ENCODE measurements at places on chromosomes 16 and 17.

GRCh38 chr17:17750881-17751280 lies 69.6 kb downstream of the RAI1 start:
- no peak for DNase-seq

GRCh38 chr16:71467810-71468209 lies 5.8 kb upstream of the ZNF23 start:
- peak; percentile 73 for DNase-seq

- no peak for DNase-seq
Measured at GRCh38 chr17:73888862-73889261, 244.6 kb upstream of the SDK2 start.

DNA sequence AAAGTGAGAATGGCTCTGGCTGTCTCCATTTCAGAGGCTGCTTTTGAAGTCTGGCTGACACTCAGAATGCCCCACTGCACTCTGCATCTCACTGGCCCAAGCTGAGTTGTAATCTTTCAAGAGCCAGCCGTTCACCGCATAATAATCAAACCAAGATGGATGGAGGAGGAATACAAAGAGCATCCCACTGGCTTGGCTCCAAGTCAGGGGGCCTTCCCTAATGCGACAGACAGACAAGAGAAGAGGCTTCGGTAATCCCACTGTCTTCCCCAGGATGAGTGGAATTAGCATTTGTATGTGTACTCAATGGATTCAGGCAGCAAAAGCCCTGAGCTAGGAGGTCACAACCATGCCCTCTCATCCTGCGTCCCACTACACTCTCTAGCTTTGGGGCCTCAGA lies 68.0 kb downstream of the CBLN1 start:
- no peak for DNase-seq

- DNase-seq: peak; percentile 5
Measured at GRCh38 chr17:78795861-78796516, 13.9 kb upstream of the CYTH1 start.
